ENCODE measurements at places on chromosomes 1 and 21. TPM values are rescaled to one million over a fixed set of nuclear protein-coding genes. Genes with fewer than 3 reads are reported as not detected.

DNA sequence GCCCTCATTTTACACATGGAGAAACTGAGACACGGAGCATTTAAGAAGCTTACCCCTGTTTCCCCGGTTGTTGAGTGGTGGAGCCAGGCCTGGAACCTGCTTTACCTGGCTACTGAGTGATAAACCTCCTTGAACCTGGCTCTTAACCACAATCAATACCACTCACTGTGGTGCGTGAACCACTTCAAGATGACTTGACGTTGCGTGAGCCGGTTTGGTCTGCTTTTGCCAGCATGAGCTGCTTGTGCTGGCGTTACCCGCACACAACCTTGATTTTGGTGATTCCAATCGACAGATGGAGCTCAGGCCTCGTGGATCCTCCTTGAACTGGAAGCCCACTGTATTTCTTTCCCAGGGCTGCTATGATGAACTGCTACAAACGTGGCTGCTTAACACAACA, 6.1 kb upstream of the TINAGL1 start:
- no peak for DNase-seq
- H3K4me1 ChIP-seq: peaks cover 14% of the 10 kb centered on the region
- H3K27me3 ChIP-seq: peaks cover 23% of the 10 kb centered on the region
- H3K4me3 ChIP-seq: no peak overlapping the region
- no peaks in the 10 kb centered on the region for H3K36me3 ChIP-seq

GRCh38 chr1:170001266-170001665, 73.2 kb downstream of the KIFAP3 start:
- H3K4me3 ChIP-seq: no peak overlapping the region
- DNase-seq: no peak

The CGN gene
- polyA plus RNA-seq: not detected

DNA sequence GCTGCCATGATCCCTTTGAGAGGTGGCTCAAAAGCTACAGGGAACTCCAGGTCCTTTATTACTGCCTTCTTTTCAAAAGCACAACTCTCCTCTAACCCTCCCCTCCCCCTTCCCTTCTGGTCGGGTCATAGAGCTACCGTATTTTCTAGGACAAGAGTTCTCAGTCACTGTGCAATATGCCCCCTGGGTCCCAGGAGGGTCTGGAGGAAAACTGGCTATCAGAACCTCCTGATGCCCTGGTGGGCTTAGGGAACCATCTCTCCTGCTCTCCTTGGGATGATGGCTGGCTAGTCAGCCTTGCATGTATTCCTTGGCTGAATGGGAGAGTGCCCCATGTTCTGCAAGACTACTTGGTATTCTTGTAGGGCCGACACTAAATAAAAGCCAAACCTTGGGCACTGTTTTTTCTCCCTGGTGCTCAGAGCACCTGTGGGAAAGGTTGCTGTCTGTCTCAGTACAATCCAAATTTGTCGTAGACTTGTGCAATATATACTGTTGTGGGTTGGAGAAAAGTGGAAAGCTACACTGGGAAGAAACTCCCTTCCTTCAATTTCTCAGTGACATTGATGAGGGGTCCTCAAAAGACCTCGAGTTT, 3.1 kb downstream of the BTG2 start:
- H3K4me1 ChIP-seq: peaks cover 55% of the 10 kb centered on the region
- peaks cover 11% of the 10 kb centered on the region for H3K36me3 ChIP-seq
- no peaks in the 10 kb centered on the region for H3K27me3 ChIP-seq

DNA sequence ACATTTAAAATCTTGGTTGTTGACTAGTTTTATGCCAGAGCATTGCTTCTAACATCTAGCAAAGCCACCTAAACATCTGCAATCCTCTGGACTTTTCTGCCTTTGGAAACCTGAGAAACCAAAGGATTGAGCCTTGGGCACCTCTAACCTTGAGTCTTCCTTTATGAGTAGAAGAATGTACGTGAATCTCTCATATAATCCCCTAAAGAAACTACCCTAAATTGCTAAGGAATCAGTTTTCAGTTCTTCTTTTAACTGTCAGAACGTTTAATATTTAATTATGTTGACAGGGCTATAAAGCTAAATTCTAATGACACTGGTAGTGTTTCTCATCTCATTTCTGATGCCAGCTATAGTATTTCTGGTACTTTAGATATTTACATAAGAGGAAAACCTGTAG, 997.3 kb downstream of the AMY1C start:
- no peak overlapping the region for H3K27ac ChIP-seq
- no peak overlapping the region for H3K4me3 ChIP-seq
- no peaks in the 10 kb centered on the region for H3K36me3 ChIP-seq

DNA sequence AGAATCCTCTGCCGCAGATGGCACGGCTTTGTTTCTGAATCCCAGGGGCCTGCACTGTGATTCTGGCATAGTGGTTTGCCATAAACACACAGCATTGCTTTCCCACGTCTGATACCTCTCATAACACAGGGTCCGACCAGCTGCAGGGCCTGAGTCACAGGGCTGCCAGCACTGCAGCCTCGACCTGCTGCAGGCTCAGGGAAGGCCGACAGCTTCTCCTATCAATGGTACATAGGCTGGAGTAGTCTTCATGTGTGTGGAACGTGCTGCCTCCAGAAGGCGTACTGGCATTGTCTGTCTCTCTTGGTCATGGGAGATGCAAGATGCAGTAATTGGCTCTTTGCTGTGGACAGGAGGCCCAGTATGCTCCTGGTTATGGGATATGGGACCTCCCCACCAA, 53.5 kb upstream of the PDE9A start:
- no peaks in the 10 kb centered on the region for H3K4me1 ChIP-seq
- no peak overlapping the region for H3K4me3 ChIP-seq
- no peaks in the 10 kb centered on the region for H3K36me3 ChIP-seq

DNA sequence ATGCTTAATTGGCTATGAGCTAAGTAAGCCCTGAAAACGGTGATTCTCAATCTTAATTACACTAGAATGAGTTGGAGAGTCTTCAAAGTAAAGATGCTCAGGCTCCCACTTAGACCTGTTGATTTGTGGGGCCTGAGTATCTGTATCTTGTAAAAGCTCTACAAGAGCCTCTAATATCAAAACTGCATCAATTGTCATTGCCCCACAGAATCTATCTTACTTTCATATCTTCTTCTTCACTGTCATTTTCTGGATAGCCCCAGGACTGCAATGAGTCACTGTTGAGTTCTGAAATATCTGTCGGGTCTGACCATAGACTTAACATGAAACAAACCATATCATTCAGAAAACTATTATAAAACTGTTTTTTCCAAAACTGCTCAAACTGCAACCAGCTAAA, 102.8 kb upstream of the SERTAD4 start:
- DNase-seq: no peak
- no peaks in the 10 kb centered on the region for H3K27me3 ChIP-seq
- H3K4me1 ChIP-seq: no peaks in the 10 kb centered on the region
- H3K36me3 ChIP-seq: no peaks in the 10 kb centered on the region
- no peak overlapping the region for H3K4me3 ChIP-seq

The AIRE gene
- polyA plus RNA-seq: not detected

DNA sequence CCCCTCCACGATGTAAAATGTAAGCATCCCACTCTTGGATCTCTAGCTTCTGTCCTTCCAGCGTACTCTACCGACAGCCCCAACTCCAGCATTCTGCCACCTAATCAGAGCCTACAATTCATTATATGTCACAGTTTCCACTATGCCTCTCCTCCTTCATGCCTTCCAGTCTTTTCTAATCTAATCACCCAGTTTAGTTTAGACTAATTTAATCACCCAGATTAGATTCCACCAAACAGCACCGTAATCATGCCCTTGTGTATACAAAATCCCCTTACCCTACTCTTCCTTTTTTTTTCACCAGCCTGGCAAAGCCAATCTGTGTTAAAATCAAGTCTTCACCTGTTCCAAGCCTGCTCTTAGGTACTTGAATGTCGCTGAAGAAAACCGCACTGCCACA, 49.8 kb upstream of the KANK4 start:
- H3K4me1 ChIP-seq: no peaks in the 10 kb centered on the region
- no peaks in the 10 kb centered on the region for H3K36me3 ChIP-seq
- H3K27me3 ChIP-seq: no peaks in the 10 kb centered on the region
- no peak overlapping the region for H3K4me3 ChIP-seq
- H3K27ac ChIP-seq: no peak overlapping the region

The TPTE gene
- 4.1 TPM for polyA plus RNA-seq

- H3K36me3 ChIP-seq: no peaks in the 10 kb centered on the region
- no peaks in the 10 kb centered on the region for H3K4me1 ChIP-seq
- H3K4me3 ChIP-seq: no peak overlapping the region
Measured at GRCh38 chr1:181398544-181398943, 84.8 kb upstream of the CACNA1E start.

The MACO1 gene
- 18.9 TPM for polyA plus RNA-seq

DNA sequence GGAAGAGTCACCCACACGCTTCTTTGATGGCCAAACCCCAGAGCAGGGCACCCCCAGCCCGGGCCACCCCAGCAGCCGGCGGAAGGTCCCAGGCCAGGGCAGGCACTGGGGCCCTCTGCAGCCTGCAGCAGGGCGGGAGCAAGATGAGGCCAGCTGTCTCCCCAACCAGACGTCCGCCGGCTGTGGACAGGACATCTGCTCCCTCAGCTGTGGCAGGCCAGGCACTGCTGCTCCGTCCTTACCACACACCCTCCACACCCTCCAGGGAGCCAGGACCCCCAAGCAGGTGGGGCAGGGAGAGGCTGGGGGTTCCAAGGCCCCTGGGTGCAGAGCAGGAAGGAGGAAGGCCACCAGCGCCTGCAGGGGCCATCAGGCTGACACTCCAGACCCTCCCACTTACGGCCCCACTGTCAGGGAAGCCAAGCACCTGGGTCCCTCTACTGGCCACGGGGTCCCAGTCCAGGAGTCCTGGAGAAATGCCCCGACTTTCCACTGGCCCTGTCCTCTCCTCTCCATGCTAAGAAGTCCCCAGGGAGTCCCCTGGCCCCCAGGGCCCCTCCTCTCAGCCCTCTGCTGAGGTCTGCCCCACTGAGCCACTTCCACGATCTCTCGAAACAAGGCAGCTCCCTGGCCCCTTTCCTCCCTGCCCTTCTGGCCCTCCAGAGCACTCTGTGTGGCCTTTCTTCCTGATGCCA, 5.6 kb downstream of the WNT9A start:
- H3K36me3 ChIP-seq: no peaks in the 10 kb centered on the region
- H3K27me3 ChIP-seq: peaks cover 96% of the 10 kb centered on the region
- H3K4me1 ChIP-seq: no peaks in the 10 kb centered on the region
- no peak for DNase-seq
- no peak overlapping the region for H3K27ac ChIP-seq
- no peak overlapping the region for H3K4me3 ChIP-seq

Data from K562 (cell line).